ENCODE measurements at places on chromosomes 12 and 14.

GRCh38 chr12:85587158-85587557 is 249.1 kb downstream of the RASSF9 start:
- DNase-seq, result no peak

- no peak for DNase-seq
Measured at GRCh38 chr14:85597701-85598100, 67.8 kb downstream of the FLRT2 start.

GRCh38 chr12:72095025-72095424 is 156.4 kb downstream of the TPH2 start:
- no peak for DNase-seq

- no peak for DNase-seq
Measured at GRCh38 chr14:104224506-104225277, 86.3 kb downstream of the KIF26A start.

GRCh38 chr14:71956920-71957563 is 24.8 kb downstream of the RGS6 start:
- no peak for DNase-seq

DNA sequence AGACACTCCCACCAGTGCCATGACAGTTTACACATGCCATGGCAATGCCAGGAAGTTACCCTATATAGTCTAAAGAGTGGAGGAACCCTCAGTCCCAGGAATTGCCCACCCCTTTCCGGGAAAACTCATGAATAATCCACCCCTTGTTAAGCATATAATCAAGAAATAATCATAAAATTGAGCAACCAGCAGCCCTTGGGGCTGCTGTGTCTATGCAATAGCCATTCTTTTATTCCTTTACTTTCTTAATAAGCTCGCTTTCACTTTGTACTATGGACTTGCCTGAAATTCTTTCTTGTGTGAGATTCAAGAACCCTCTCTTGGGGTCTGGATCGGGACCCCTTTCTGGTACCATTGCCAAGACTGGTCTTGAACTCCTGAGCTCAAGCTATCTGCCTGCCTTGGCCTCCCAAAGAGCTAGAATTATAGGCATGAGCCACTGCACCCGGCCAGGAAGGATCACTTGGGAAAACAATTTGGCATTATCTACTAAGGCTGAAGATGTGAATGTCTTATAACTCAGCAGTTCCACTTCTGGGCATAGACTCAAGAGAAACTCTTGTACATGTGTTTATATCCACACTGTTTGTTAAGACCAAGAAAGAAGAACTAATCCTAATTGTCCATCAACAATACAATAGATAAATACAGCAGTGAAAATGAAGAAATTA is 35.9 kb upstream of the CEP83 start:
- DNase-seq, result no peak

- DNase-seq, result no peak
Measured at GRCh38 chr12:123152833-123153232, 1.9 kb upstream of the PITPNM2 start.

DNA sequence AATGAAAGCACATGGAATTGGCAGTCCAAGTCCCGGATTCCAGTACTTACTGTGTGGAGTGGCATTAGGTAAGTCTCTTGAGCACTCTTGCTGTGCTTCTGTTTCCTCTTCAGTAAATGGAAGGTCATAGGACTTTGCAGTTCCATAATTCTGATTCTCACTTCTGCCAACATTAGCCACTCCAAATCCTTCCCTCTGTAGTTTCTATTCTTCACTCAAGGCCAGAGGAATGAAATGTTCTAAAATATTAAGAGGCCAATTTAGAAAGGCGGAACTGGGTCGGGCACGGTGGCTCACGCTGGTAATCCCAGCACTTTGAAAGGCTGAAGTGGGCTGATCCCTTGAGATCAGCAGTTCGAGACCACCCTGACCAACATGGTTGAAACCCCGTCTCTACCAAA is 19.8 kb upstream of the SLC5A8 start:
- no peak for DNase-seq

- DNase-seq, result no peak
Measured at GRCh38 chr12:46046436-46046835, 56.1 kb upstream of the SCAF11 start.
